ENCODE measurements at places on chromosomes 2 and 18.

- no peak for DNase-seq
Measured at GRCh38 chr2:160289831-160290230, 89.8 kb upstream of the ITGB6 start.

DNA sequence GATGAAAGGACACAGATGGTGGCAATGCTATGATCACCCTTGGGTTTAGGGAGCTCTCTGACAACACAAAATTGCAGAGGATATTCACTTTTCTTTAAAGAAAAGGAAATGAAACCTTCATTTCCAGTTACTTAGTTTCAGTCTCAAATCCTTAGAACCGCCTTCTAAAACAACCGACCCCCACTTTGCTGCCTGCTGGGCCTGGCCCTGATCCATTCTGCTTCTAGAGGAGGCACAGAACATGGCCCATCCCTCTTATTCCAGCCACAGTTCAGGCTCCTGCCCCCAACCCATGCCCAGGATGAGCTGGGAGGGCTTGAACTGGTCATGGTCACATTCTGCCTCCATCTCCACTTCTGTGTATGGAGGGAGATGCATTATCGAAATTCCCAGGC, 311.6 kb downstream of the EN1 start:
- DNase-seq: no peak

DNA sequence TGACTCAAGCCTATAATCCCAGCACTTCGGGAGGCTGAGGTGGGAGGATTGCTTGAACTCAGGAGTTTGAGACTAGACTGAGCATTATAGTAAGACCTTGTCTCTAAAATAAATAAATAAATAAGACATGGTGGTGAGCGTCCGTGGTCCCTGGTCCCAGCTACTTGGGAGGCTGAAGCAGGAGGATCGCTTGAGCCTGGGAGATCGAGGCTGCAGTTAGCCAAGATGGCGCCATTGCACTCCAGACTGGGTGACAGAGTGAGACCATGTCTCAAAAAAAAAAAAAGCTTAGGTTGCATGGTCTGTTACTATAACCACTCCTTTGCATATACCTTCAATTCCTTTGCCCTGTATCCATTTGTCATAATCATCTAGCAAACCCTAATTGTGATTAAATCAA, 3.7 kb downstream of the CYP20A1 start:
- DNase-seq: no peak

DNA sequence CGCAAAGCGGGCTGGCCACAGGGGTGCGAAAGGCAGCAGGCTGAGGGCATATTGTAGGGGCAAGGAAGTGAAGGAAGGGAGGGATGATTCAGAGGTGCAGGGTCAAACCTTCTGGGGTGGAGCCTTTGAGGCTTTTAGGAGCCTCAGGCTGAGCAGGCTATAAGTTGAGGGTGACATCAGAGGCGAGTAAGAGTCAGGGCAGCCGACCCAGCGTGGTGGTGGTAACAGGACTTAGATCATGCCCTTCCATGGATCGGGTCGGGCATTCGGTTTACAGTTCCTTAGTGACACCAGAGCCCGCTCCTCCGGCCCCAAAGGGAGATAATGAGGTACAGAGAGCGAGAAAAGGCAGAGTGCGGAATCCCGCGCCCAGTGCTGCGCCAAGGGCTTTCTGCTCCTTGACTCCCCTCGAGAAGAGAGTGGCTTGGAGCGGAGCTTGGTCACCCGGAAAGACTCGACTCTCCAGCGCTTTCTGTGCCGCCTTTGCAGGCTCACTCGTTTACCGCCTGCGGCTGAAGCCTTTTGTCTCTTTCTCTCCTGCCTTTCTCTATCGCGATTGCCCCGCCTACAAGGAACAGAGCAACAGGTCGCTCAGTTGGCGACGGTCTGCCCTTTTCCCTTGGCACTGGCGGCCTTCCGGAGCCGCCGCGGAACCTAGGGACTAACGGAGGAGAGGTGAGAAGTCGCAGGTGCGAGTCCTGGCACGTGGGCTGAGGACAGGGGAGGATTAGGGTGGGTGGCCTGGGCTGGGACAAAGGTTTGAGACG, 720 bp downstream of the LBX2 start:
- no peak for DNase-seq

GRCh38 chr2:237935740-237936452, 30.9 kb upstream of the UBE2F start:
- DNase-seq: no peak

DNA sequence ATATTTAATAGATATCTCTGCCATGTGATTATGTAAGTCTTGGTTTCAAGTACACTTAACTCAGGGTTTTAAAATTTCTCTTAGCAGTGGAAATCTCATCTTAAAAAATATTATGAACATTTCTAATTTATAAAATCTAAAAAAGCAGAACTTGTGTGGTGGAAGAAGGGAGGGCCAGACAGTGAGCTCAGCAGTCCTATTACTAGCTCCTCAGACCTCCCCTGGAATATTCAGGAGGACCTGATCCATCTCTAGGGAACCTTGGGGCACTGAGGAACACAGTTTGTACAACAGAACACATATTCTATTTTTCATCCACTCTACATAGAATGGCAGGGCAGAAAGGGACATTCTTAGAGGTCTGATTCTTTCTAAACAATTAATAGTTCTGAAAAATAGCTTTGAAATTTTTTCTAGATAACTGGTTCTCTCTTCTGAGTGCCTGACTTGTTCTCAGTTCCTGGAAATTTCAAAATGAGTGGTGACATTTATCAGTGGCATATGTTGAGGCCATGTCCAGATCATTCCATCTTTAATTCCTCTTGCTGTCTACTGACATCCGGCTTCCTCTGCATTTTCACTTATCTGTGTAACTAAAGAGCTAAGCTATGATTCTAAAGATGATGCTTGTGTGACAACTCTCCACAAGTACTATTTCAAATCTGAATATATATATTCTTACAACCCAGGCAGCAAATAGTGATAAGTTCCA, 8.2 kb upstream of the MAP4K4 start:
- no peak for DNase-seq
